ENCODE measurements at places on chromosomes 5 and 9. TPM values are rescaled to one million over a fixed set of nuclear protein-coding genes. Genes with fewer than 3 reads are reported as not detected.

- H3K4me1 ChIP-seq: no peaks in the 10 kb centered on the region
- no peak for DNase-seq
- H3K27me3 ChIP-seq: no peaks in the 10 kb centered on the region
- no peaks in the 10 kb centered on the region for H3K36me3 ChIP-seq
These were observed 45.0 kb downstream of the COL23A1 start for GRCh38 chr5:178545176-178545575.

- no peak overlapping the region for H3K4me3 ChIP-seq
- no peaks in the 10 kb centered on the region for H3K36me3 ChIP-seq
- H3K27me3 ChIP-seq: no peaks in the 10 kb centered on the region
These were observed 19.8 kb upstream of the IQGAP2 start for GRCh38 chr5:76383126-76383832.

GRCh38 chr5:123036391-123037103 is at the start of gene PPIC:
Gene PPIC, minus strand, starts transcription at chr5:123036725. Its CDS starts 100 bp downstream, at chr5:123036625.
- peaks cover 36% of the 10 kb centered on the region for H3K27me3 ChIP-seq
- H3K4me3 ChIP-seq: peak within 1 kb of the TSS; percentile 53
- DNase-seq: peak; percentile 51
- no peaks in the 10 kb centered on the region for H3K36me3 ChIP-seq

DNA sequence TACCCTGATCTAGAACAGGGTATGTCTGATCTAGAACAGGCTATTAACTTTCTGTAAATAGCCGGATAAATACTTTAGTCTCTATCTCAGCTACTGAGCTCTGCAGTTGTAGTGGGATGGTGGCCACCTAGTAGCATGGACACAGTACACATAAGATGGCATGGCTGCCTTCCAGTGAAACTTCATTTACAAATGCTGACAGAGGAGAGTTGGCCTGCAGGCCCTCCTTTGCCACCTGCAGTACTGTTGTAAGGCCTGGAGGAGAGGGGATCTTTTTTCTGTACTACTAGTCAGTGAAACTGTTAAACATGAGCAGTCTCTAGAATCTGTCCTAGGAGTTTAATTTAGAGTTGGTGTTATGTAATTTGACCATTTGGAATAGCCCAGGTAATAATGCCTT is 86.0 kb downstream of the TRIO start:
- H3K4me1 ChIP-seq: peaks cover 3% of the 10 kb centered on the region
- H3K36me3 ChIP-seq: no peaks in the 10 kb centered on the region
- H3K27ac ChIP-seq: no peak overlapping the region

DNA sequence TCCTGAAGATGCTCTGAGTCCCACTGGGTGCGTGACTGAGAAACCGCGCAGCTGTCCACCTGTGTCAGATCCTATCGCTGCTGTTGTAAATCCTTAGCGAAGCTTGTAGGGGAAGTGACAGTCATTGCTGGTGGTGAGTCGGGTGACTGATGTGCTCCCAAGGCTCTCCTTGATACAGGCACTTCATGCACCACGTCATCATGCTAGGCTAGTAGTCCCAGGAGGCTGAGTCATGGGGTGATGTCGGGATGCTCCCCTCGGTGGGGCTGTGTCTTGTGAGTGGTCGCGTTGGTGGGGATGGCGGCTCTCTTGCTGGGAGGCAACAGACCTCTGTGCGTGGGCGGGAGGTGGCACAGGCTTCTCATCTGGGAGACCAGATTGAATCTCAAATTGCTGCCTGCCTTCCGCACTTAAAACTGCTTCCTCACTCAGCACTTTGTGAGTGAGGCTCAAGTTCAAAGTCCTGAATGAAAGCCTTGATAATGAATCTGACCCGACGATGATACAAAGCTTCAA is 84.7 kb downstream of the CSNK1A1 start:
- H3K27me3 ChIP-seq: no peaks in the 10 kb centered on the region
- no peaks in the 10 kb centered on the region for H3K4me1 ChIP-seq
- H3K36me3 ChIP-seq: no peaks in the 10 kb centered on the region

DNA sequence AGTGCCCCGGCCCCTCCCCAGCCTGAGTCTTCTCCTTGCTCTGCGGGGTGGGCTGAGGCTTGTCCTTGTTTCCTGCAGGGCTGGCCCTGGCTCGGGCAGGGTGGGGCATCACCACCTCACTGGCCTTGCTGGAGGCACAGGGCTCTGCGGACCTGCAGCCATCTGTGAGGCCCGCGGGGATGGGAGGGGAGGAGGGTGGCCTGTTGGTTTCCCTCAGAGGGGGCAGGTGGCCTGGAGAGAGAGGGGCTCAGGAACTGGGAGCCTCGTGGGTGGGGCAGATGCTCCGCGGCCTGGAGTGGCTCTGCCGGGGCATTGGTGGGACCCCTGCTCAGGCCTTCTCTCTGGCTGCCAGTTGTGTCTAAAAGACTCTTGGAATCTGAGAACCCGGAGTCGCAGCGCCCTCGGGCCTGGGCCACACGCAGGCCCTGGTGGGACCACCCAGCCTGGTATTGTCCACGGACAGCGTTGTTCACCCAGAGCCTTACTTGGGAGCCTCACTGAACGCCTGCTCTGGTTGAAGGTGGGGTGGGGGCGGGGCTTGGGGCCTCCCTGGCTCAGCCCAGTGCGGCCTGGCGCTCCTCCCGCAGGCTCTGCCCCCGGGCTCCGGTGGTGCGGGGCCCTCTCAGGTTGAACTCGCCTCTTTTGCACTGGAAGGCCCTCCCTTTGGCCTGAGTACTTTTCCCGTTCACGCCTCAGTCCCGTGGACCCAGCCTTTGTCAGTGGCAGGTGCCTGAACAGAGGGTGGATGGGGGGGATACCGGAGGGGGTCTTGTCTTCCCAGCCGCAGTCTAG is 111.3 kb downstream of the RXRA start:
- H3K4me1 ChIP-seq: peaks cover 10% of the 10 kb centered on the region
- no peak for DNase-seq
- H3K27ac ChIP-seq: no peak overlapping the region

DNA sequence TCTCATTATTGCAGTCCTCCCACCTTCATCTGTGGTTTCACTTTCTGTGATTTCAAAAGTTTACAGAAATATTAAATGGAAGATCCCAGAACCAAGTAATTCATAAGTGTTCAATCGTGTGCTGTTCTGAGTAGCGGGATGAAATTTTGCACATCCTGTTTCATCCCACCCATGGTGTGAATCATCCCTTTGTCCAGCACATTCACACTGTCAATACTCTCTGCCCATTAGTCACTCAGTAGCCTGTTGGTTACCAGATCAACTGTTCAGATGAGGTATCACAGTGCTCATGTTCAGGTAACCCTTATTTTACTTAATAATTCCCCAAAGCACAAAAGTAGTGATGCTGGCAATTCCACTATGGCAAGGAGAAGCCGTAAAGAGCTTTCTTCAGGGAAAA is 26.8 kb downstream of the FAM81B start:
- H3K27me3 ChIP-seq: no peaks in the 10 kb centered on the region
- H3K4me3 ChIP-seq: no peak overlapping the region
- no peaks in the 10 kb centered on the region for H3K4me1 ChIP-seq
- DNase-seq: no peak
- no peaks in the 10 kb centered on the region for H3K36me3 ChIP-seq

DNA sequence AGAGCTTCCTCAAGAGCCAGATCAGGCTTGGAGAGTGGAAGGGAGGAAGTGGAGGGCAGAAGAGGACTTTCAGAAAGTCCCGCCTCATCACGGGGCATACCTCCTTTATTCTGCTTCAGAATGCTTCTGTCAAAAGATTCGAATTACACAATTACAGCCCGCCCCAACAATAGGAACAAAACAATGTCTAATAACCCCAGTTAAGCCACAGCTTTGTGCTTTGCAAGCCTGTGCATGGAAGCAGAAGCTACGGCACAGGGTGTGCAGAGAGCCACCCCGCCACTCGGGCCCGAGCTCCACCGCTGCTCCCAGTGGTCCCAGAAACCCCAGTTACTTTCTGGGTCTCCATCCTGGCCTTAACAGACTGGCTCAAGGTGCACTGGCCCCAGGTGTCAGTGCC is 23.5 kb downstream of the HNRNPH1 start:
- H3K27ac ChIP-seq: no peak overlapping the region
- H3K27me3 ChIP-seq: no peaks in the 10 kb centered on the region
- peaks cover 6% of the 10 kb centered on the region for H3K36me3 ChIP-seq
- H3K4me3 ChIP-seq: no peak overlapping the region
- DNase-seq: no peak

DNA sequence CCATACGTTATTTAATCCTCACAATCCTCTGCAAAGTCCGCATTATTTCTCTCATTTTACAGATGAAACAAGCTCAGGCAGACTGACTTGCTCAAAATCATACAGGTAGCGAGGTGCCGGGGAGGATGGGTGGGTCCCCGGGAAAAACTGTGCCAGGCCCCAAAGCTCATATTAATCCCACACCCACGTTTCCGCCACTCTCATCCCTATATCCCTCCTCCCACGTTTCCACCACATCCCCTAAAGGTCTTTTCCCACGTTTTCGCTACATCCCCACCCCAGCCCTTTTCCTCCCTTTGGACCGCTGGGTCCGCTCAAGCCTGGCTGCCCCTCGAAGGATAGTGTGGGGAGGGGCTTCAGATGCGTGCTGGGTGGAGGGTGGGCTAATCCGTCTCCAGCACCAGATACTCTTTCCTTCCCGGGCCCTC is 434 bp upstream of the FSD1L start:
- no peaks in the 10 kb centered on the region for H3K27me3 ChIP-seq
- peaks cover 9% of the 10 kb centered on the region for H3K4me1 ChIP-seq
- peak overlapping the region; percentile 73 for H3K4me3 ChIP-seq
- peak overlapping the region; percentile 24 for H3K27ac ChIP-seq
- H3K36me3 ChIP-seq: no peaks in the 10 kb centered on the region
- DNase-seq: no peak

- no peaks in the 10 kb centered on the region for H3K4me1 ChIP-seq
- no peak overlapping the region for H3K4me3 ChIP-seq
- no peak for DNase-seq
- H3K36me3 ChIP-seq: no peaks in the 10 kb centered on the region
- H3K27me3 ChIP-seq: no peaks in the 10 kb centered on the region
These were observed 200.7 kb downstream of the SLC12A2 start for GRCh38 chr5:128284236-128284635.

- H3K27me3 ChIP-seq: no peaks in the 10 kb centered on the region
- H3K4me3 ChIP-seq: no peak overlapping the region
- no peak for DNase-seq
These were observed 196.5 kb downstream of the TLE1 start for GRCh38 chr9:81492710-81493447.

GRCh38 chr9:98997604-98998003 is 53.9 kb downstream of the COL15A1 start:
- DNase-seq: no peak
- H3K4me1 ChIP-seq: peaks cover 12% of the 10 kb centered on the region
- no peak overlapping the region for H3K4me3 ChIP-seq
- H3K27me3 ChIP-seq: no peaks in the 10 kb centered on the region
- H3K27ac ChIP-seq: no peak overlapping the region

DNA sequence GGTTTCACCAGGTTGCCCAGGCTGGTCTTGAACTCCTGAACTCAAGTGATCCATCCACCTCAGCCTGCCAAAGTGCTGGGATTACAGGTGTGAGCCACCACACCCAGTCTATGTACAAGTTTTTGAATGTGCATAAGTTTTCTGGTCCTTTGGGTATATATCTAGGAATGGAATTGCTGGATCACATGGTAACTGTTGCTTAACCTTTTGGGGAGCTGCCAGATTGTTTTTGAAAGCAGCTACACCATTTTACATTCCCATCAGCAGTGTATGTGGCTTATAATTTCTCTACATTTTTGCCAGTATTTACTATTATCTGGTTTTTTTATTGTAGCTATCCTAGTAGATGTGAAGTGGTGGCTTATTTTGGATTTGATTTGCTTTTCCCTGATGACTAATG is 8.9 kb upstream of the LNPEP start:
- DNase-seq: no peak
- no peaks in the 10 kb centered on the region for H3K36me3 ChIP-seq
- no peak overlapping the region for H3K4me3 ChIP-seq
- no peaks in the 10 kb centered on the region for H3K27me3 ChIP-seq
- peaks cover 34% of the 10 kb centered on the region for H3K4me1 ChIP-seq

- no peak for DNase-seq
- H3K4me3 ChIP-seq: no peak overlapping the region
- H3K4me1 ChIP-seq: peaks cover 11% of the 10 kb centered on the region
- peaks cover 37% of the 10 kb centered on the region for H3K27me3 ChIP-seq
- no peak overlapping the region for H3K27ac ChIP-seq
These were observed 726 bp upstream of the ADGRV1 start for GRCh38 chr5:90557871-90558270.

DNA sequence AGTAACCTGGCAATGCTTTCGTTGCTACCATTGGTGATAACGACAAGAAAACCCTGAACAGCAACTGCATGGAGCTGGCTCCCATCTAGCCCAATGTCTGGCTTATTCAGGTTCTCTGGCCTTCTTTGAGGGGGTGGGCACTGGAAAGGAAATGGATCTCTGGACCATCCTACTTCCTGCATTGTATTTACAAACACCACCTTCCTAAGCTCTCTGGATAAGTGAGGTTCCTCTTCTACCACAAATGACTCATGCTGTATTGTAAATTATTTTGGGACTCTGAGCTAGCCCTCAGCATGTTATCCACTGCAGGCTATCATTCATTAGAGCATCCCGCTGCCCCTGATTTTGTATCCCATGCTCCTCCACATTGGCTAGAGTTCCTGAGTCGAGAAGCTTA is 136.9 kb upstream of the KLF9 start:
- no peaks in the 10 kb centered on the region for H3K4me1 ChIP-seq
- H3K27me3 ChIP-seq: no peaks in the 10 kb centered on the region
- no peaks in the 10 kb centered on the region for H3K36me3 ChIP-seq

- no peak overlapping the region for H3K4me3 ChIP-seq
- H3K4me1 ChIP-seq: peaks cover 10% of the 10 kb centered on the region
- peaks cover 8% of the 10 kb centered on the region for H3K27me3 ChIP-seq
- no peak for DNase-seq
These were observed 4.0 kb upstream of the FCHO2 start for GRCh38 chr5:72951671-72952468.

GRCh38 chr9:130465383-130466096 is 20.8 kb downstream of the ASS1 start:
- DNase-seq: no peak
- H3K4me1 ChIP-seq: peaks cover 3% of the 10 kb centered on the region
- no peaks in the 10 kb centered on the region for H3K36me3 ChIP-seq

DNA sequence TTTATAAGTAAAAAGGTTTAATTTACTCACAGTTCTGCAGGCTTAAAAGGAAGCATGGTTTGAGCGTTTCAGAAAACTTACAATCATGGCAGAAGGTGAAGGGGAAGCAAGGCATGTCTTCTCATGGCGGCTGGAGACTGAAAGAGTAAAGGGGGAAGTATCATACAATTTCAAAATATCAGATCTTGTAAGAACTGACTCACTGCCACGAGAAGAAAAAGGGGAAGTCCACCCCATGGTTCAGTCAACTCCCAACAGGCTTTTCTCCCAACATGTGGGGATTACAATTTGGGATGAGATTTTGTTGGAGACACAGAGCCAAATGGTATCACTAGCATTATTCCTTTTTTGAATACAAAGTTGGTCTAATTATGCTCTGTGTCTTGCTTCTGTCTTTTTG is 627.9 kb upstream of the ST8SIA4 start:
- H3K4me1 ChIP-seq: no peaks in the 10 kb centered on the region
- no peak overlapping the region for H3K4me3 ChIP-seq
- H3K36me3 ChIP-seq: no peaks in the 10 kb centered on the region
- no peaks in the 10 kb centered on the region for H3K27me3 ChIP-seq
- H3K27ac ChIP-seq: no peak overlapping the region

- H3K27me3 ChIP-seq: no peaks in the 10 kb centered on the region
- no peaks in the 10 kb centered on the region for H3K36me3 ChIP-seq
These were observed 452.0 kb upstream of the DMAC1 start for GRCh38 chr9:8251566-8251965.

ZNF618 gene
- total RNA-seq: 2.5 TPM

PCDHGC5 gene
- 0.46 TPM for total RNA-seq

TRPM3 gene
- not detected for total RNA-seq

CSF2 gene
- total RNA-seq: not detected

DNAJC18 gene
- total RNA-seq: 13.6 TPM

SPAG8 gene
- 5.4 TPM for total RNA-seq

TRIM7 gene
- 7.4 TPM for total RNA-seq

CAMSAP1 gene
- 31.6 TPM for total RNA-seq

CDO1 gene
- not detected for total RNA-seq

ACTBL2 gene
- not detected for total RNA-seq
